Stimulated activated CD8-positive, alpha-beta memory T cell treated with anti-CD3 and anti-CD28 coated beads, Interleukin-4, amount 100 ng/mL, for 4 hours (primary cell): ENCODE measurements at places on chromosomes 11 and 22.
A peak's percentile ranks its signal among the peaks of the same experiment; 100 is the strongest.

DNA sequence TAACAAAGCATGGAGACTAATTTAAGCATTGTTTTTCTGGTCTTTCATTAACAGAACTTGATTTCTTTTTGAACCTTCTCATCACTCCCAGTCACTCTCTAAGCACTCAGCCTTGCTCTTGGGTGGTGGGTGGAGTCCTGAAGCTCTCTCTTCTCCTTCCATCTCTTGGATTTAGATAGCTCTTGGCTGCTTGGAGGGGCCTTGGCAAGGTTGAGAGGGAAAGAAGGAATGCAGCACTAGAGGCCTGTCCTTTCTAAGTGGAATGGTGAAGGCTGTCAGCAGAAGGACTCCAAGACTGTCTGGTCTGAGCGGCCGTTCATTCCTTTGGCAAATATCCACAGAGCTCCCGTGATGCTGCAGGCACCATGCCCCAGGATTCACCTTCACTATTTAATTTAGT, 168.6 kb upstream of the E2F8 start:
- DNase-seq = no peak

GRCh38 chr11:35589281-35589680, 29.0 kb upstream of the FJX1 start:
- DNase-seq = no peak

DNA sequence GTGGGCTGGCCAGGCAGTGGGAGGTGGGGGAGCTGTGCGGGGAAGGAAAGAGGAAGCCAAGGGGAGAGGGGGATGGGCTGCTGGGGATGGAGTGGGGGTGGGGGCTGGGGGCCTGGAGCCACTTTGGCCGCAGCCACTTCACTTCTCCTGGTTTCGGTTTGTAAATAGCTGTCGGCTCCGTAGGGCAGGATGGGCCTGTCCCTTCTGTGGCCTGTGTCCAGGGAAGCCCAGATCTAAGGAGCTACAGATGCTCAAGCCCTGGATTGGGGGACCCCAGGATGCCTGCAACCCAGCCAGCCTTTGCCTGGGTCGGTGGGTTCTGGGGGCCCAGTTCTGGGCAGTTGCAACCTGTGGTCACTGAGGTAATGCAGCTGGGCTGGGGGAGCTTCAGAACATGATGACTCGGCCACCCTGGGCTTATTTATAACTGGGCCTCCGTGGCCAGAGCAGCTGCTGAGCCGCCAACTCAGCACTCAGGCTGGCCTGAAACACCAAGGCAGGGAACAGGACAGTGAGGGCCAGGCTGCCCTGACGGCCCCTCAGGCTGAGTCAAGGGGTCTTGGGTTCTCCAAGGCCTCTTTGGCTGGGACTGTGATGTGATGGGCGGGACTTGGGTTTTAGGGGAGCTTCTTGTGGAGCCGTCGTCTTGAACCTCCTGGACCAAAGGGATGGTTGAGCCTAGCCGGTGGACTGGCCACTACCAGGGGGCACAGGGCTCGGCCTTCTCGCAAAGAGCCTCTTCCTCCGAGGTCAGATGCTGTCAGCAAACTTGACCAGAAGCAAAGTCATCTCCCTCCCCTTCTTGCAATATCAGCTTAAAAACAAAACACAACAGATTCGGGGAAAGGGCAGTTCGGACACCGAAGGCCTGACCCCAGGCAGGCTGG, 15.0 kb upstream of the SLC39A13 start:
- no peak for DNase-seq

- DNase-seq = no peak
Observed at GRCh38 chr11:70507466-70508230, 109.3 kb downstream of the CTTN start.

DNA sequence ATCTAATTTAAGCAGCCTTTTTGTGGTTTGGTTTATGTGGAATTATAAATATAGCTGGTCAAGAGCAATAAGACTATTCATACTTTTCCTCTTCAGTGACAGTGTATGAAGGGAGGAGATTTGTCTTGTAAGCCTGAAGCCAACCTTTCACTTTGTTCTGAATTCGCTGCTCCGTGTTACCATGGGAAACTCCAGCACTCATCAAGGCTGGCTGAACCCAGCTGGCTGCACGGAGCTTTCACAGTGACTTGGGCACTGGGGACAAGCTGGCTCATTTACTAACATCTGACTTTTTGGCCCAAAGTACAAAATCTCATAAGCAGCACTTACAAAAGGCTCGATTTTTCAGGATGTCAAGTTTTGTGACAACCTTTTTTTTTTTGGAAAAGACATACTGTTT, 120.4 kb upstream of the GRIA4 start:
- no peak for DNase-seq

- no peak for DNase-seq
Observed at GRCh38 chr11:23769214-23769613, 727.6 kb upstream of the LUZP2 start.

DNA sequence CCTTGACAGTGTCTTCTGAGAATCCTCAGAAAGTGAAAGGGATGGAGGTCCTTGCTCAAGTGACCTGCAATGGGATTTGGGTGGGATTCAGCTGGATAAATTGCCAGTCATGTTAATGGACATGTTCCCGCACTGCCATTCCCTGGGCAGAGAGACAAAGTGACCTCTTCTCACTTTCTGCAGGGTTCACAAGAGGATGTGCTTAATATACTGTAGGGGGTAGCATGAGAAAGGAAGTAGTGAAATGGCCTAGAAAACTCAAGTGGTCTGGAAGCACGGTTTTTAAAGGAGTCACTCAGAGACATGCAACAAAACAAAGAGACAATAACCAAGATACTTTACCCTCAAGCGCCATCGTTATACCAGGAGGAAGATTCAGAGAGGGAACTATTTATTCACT, 70.2 kb downstream of the NELL1 start:
- no peak for DNase-seq

DNA sequence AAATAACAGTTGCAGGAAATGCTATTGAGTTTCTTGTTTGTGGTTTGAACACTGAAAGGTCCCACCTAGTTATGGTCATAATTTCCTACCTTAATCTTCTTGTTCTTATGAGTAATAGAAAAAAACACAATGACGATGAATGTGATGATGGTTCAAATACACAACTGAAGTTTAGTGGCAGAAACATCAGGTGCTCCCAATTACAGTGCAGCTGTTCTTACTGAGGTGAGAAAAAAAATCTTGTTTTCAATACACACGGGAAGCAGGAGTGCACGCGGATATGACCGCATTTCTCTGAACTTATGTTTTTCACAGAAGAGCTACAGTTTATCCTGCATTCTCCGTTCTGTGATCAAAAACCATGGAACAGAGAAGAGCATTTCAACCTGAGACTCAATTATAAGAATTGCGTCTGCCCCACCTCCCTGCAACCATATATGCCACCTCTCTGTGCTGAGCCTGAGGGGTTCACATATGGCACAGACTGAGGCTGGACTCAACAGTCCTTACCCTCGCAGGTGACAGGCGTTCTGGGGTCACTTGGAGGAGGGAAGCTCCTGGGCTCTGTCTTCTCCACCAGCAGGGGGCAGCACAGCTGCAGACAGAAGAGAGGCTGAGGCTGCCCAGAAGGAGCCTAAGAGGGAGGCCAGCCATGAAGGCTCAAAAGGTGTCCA, 99.7 kb upstream of the IGLL5 start:
- DNase-seq = peak; percentile 32

DNA sequence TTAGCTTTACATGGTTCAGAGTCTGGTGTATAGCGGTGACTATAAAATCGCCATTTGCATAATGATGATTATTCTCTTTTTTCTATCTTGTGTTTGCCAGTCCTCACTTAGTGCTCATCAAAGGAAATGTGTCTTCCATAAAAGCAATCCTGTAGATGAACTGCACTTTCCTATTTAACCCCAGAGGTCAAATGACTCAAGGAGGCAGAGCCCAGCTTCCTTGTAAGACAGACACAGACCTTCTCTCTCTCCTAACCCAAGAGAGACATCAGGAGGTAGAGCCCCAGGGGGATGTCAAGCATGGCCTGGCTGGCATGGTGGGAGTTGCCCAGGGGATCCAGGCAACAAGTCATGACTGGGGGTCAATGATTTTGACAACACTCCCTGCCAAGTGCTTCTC, 46.9 kb upstream of the CRTAM start:
- DNase-seq = no peak

- DNase-seq = no peak
Observed at GRCh38 chr11:67627441-67627811, 2.3 kb downstream of the NUDT8 start.

- no peak for DNase-seq
Observed at GRCh38 chr11:126694065-126694625, 306.4 kb downstream of the KIRREL3 start.

- DNase-seq = no peak
Observed at GRCh38 chr11:9399466-9399865, 15.0 kb downstream of the IPO7 start.

- DNase-seq = no peak
Observed at GRCh38 chr11:995044-995751, 41.3 kb downstream of the MUC6 start.

GRCh38 chr22:28582806-28583205, 96.8 kb downstream of the TTC28 start:
- no peak for DNase-seq

- no peak for DNase-seq
Observed at GRCh38 chr11:115385226-115385625, 119.0 kb downstream of the CADM1 start.

GRCh38 chr11:120501976-120502755, 9.4 kb upstream of the GRIK4 start:
- no peak for DNase-seq

GRCh38 chr11:2378527-2379210, 1.6 kb downstream of the CD81 start:
- no peak for DNase-seq

GRCh38 chr11:37804666-37805065, 1206.6 kb upstream of the RAG2 start:
- no peak for DNase-seq

DNA sequence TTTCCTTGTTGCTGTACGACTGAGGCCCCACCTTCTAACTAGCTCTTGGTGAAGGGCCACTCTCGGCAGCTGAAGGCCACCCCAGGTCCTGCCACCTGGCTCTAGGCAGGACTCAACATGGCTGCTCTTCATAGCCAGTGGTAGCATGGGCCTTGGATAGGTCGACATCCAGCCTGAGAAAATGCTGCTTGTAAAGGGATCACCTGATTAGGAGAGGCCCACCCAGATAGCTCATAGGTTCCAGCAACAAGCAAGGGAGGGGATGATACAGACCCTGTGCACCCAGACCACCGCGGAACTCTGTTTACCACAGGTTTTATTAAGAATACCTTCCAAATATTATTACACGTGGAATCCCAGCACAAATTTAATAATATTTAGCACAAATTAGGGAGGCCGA, 341.4 kb downstream of the BRD1 start:
- DNase-seq = no peak

GRCh38 chr22:28172892-28173670, 254.0 kb upstream of the PITPNB start:
- DNase-seq = no peak

DNA sequence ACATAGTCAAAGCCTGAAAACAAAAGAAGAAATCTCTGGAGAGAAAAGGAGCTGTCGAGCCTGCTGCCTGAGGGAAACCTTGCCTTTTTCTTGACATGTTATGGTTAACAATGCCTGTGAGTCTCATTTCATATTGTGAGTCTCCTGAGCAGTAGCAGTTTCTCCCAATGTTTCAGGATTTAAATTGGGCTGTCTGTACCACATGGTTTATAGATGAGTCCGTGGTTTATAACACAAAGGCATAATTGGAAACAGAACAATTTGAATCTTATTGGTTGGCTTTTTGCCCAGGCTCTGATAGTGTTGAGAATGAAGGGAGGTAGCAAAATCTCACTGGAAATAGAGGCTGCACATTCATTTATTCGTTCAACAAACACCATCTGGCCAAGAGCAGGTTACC, 540.9 kb downstream of the RAB38 start:
- DNase-seq = no peak

- DNase-seq = no peak
Observed at GRCh38 chr11:8756201-8756600, 73.6 kb downstream of the RPL27A start.

GRCh38 chr22:47450876-47451475, 688.5 kb downstream of the TBC1D22A start:
- DNase-seq = no peak

DNA sequence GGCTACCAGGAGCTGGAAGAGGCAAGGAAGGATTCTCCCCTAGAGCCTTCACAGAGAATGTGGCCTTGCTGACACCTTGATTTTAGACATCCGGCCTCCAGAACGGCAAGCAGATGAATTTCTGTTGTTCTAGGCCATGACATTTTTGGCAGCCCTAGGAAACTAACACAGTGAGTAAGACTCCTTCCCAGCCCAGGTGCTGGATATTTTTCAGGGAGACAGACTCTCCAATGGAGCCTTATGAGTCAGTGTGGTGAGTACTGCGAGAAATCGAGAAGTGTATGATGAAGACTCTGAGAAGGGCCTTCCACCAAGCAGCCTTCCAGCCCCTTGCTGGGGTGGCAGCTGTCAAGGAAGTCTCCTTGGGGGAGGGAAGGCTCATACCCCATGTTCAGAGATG, 114.4 kb downstream of the OSBP2 start:
- DNase-seq = no peak

GRCh38 chr11:68021167-68021787, 9.2 kb upstream of the NDUFS8 start:
- DNase-seq = no peak

DNA sequence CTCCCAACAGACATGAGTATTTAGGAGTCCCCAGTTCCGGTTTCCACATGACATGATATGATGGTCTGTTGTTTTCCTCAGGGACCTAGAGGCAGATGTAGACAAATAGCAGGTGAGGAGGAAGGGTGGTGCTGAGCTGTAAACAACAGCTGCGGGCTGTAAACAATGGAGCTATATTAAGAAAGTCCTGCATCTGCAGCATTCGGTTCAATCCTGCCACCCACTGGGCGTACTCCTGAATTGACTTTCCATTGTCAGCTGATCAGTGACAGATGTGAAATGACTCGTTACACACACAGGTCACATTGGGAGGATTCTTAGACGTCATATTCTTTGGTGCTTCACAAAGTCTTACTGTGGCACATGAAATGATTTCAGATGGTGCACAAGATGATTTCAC, 26.8 kb upstream of the RAG1 start:
- DNase-seq = no peak

- no peak for DNase-seq
Observed at GRCh38 chr22:39021552-39022250, 774 bp downstream of the APOBEC3D start.

DNA sequence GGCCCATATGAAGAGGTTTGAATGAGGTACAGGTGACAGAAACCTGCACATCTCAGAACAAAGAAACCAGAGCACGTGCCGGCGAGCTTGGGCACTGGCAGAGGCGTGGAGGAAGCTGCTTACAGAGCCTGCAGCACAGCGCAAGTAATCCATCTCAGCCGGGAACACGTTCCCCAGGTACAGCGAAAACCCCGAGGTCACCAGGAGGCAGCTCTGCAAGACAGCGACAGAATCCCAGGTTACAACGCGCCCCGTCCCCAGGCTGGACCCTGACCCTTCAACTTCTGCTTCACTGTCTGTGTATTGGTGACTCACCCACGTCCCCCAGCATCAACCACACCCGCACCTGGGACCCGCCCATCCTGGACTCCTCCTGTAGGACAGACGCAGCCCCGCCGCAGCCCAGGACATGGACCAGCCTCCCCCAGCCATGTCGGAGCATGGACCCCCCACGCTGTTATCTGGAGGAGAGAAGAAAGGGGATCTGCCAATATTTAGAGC, 2.2 kb downstream of the MLC1 start:
- no peak for DNase-seq

- DNase-seq = no peak
Observed at GRCh38 chr11:2296913-2297622, 4.7 kb downstream of the C11orf21 start.
